ENCODE measurements at places on chromosomes 6 and 20. TPM values are rescaled to one million over a fixed set of nuclear protein-coding genes. Genes with fewer than 3 reads are reported as not detected.
A peak's percentile ranks its signal among the peaks of the same experiment; 100 is the strongest.

Gene BLTP3A
- total RNA-seq = 12.6 TPM

DNA sequence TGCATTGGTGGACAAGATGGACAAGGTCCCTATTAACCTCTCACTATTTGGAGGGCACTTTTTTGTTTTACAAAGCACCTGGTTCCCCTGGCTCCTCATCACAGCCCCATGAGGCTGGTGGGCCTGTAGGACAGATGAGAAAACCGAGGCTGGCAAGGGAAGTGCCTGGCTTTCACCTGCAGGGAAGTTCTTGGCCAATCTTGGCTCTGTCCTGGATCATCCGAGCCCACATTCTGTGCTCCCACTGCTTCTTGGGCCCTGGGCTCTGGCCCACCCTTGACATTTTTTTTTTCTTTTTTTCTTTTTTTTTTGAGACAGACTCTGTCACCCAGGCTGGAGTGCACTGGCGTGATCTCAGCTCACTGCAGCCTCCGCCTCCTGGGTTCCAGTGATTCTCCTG is 14.7 kb downstream of the SLC13A3 start:
- DNase-seq = no peak
- H3K27ac ChIP-seq = no peak overlapping the region
- no peak overlapping the region for H3K4me3 ChIP-seq
- H3K36me3 ChIP-seq = no peaks in the 10 kb centered on the region
- H3K27me3 ChIP-seq = peaks cover 42% of the 10 kb centered on the region

Gene MUC22
- not detected for total RNA-seq

DNA sequence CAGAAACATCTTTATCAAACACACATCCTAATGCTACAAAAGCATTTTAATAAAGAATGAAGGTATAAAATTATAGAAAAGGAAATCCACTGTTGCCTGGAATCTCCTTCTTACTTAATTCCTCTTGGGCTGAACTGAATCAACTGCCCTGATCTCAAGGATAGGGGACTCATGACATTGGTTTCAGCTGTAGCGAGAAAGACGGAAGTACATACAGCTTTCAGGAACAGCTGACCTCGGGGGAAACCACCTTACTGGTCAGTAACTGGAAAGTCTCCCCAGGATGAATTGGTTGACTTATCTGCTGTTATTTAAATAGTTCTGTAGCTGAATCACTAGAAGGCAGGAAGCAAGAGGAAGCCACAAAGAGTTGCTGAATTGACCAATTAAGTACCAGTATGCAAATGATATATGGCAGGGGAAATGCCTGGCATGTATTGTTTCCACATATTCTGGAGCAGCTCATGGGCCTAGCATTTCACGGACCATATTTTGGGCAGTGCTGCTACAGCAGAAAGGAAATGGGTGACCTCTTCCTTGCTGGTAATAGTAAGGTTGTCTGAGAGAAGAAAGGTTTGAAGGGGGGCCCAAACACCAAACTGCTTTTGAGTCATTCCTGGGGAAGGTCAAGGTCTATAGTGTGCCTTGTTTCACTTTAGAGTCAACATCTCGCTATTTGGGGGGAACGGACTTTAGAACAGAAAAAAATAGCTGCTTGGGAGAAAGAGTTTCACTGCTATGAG is 43.7 kb upstream of the MAP7 start:
- peaks cover 77% of the 10 kb centered on the region for H3K36me3 ChIP-seq
- no peak for DNase-seq
- H3K4me1 ChIP-seq = peaks cover 29% of the 10 kb centered on the region
- peak overlapping the region; percentile 81 for H3K27ac ChIP-seq
- H3K4me3 ChIP-seq = peak overlapping the region; percentile 61

DNA sequence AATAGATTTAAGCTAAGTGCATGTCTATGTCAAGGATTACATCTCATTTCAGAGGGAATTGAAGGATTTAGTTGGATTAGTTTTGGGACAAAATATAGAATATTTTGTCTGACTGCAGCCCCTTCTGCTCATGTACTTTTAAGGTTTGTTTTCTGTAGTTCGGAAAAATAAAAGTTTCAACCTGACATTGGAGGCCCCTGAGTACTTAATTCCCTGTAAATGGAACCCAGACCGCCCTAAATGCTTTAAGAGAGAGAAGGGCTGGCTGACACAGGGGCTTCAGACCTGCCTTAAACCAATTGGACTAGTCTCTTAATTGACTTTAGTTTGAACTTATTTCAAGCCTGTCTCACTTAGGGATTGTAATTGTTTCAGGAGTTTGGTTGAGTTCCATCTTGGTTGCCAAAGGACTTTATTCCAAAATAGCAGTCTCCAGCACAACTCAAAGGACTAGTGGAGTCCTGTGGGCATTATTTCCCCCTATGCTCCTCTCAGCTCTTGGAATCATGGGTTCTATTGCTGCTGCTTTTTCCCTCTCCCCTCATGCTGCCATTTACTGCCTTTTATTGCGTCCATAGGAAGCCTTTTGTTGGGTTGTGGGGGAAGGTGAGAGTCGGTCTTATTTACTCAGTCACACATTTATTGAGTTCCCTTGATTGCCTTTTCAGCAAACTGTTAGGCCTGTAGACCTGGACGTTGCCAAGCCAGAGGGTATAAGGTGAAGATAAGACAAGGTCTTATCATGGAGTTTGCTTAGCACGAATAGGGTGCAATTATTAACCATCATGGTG is 14.5 kb downstream of the BRD2 start:
- H3K4me1 ChIP-seq = peaks cover 36% of the 10 kb centered on the region
- DNase-seq = no peak
- no peaks in the 10 kb centered on the region for H3K27me3 ChIP-seq
- peak overlapping the region; percentile 46 for H3K27ac ChIP-seq
- H3K36me3 ChIP-seq = peaks cover 51% of the 10 kb centered on the region
- no peak overlapping the region for H3K4me3 ChIP-seq

DNA sequence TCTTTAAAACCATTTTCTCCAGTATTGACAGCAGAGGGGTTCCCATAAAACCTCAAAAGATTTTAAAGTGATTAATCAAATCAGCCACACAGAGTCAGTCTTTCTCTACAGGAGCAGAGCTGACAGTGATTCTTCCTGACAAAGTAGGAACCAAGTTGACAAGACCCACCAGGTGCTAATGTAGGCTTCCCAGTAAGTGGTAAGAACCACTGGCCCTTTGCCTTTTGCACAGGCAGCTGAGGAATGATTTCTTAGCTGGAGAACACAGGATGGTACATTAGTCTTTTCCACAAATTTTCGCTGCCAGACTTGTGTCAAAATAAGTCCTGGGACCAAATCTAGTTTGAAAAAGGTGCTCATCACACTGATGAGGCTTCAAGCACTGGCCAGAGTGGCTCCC is 95.8 kb downstream of the ARMC2 start:
- DNase-seq = no peak
- H3K27ac ChIP-seq = no peak overlapping the region
- H3K4me1 ChIP-seq = peaks cover 37% of the 10 kb centered on the region
- no peak overlapping the region for H3K4me3 ChIP-seq
- no peaks in the 10 kb centered on the region for H3K27me3 ChIP-seq
- no peaks in the 10 kb centered on the region for H3K36me3 ChIP-seq

Gene GPX5
- total RNA-seq = not detected

- no peaks in the 10 kb centered on the region for H3K27me3 ChIP-seq
- H3K27ac ChIP-seq = peak overlapping the region; percentile 30
- H3K4me3 ChIP-seq = no peak overlapping the region
These were observed 34.6 kb upstream of the MAPK13 start for GRCh38 chr6:36095497-36096391.

DNA sequence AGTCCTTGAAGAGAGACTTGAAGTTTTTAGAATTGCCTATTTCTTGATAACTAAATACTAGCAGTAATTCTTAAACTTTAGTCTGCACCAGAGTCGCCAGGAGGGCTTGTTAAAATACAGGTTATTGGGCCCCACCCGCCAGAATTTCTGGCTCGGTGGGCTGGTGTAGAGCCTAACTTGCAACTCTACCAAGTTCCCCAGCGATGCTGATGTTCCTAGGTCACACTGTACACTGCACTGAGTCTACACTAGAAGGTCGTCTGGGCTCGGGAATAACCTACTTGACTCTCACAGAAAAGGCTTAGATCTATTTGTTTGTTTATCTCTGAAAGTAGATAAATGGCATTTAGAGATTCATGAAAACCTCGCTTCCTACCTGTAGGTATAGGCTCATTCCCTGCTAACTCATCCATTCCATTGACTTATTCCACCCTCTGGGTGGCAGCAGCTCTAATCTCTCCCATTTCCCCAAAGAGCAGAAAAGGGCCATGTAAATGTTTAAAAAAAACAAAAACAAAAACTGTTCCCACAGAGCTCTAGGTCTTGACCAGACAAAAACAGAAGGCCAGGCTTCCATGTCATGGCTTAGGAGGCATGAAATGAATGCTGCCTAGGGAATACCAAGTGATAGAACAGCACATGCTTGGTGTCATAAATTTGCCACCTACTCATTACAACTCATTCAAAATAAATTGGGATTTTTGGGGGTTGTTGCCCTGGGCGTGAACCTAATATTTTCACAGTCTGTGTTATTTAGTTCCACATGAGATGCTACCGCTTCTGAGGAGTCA is 292.1 kb downstream of the ADGB start:
- no peaks in the 10 kb centered on the region for H3K4me1 ChIP-seq
- DNase-seq = no peak
- H3K36me3 ChIP-seq = no peaks in the 10 kb centered on the region
- H3K27me3 ChIP-seq = peaks cover 7% of the 10 kb centered on the region
- no peak overlapping the region for H3K4me3 ChIP-seq

Gene FRK
- total RNA-seq = 0.37 TPM

GRCh38 chr6:15929685-15930084 is 199.2 kb upstream of the MYLIP start:
- no peaks in the 10 kb centered on the region for H3K4me1 ChIP-seq
- H3K27me3 ChIP-seq = no peaks in the 10 kb centered on the region
- DNase-seq = no peak

DNA sequence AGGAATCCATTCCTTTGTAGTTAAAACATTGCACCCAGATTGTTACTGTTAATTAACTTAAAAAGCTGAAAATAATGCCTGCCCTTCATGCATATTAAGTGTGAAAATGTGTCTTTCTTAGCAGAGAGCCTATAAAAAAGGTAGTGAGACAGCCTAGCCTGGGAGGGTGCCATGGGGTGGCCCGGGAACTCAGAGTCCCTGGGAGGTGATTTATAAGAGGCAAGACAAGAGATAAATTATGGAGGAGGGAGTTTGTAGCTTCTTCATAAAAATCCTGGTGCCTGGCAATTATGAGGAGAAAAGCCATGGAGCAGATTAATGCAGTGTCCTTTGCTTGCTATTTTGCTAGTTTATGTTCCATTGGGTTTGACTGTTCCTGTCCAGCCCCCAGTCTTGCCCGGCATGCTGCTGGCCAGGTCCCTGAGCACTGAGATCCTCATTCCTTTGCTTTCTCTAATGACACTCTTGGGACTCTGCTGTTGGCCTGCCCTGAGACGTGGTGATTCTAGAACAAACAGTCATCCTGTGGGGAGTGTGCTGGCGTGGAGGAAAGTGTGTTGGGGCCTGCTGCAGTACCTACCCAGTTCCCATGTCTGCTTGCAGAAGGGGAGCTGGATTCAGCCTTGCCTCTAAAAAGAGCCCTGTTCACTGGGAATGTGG is 4.2 kb downstream of the MLN start:
- H3K36me3 ChIP-seq = no peaks in the 10 kb centered on the region
- DNase-seq = no peak
- H3K27ac ChIP-seq = no peak overlapping the region
- H3K4me1 ChIP-seq = no peaks in the 10 kb centered on the region
- no peak overlapping the region for H3K4me3 ChIP-seq

Gene MEP1A
- total RNA-seq = not detected

GRCh38 chr20:36183155-36183944 is 28.8 kb downstream of the EPB41L1 start:
- H3K27ac ChIP-seq = no peak overlapping the region
- H3K36me3 ChIP-seq = no peaks in the 10 kb centered on the region
- H3K4me1 ChIP-seq = no peaks in the 10 kb centered on the region
- no peak for DNase-seq
- no peaks in the 10 kb centered on the region for H3K27me3 ChIP-seq
- no peak overlapping the region for H3K4me3 ChIP-seq

DNA sequence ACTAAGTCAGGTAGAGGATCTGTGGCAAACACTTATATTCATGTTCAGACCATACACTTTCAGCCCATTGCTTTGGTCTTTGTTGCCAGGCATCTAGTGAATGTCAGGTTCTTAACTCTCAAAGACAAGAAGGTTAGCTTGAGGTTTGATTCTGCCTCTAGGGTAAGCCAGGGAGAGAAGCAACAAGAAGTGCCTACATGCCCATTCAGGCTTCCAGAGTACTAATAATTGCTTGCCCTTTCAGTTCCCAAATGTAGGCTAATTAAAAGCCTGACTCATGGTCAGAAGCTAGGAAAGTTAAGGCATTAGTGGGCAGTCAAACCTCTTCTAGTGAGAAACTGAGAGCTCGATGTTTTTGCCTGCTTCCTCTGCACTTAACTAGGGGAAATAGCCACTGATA is 492.4 kb downstream of the PKHD1 start:
- H3K27me3 ChIP-seq = no peaks in the 10 kb centered on the region
- no peaks in the 10 kb centered on the region for H3K4me1 ChIP-seq
- H3K36me3 ChIP-seq = no peaks in the 10 kb centered on the region
- H3K4me3 ChIP-seq = no peak overlapping the region
- no peak overlapping the region for H3K27ac ChIP-seq

Gene EYA4
- 0.40 TPM for total RNA-seq

GRCh38 chr6:388202-388903 is 3.2 kb upstream of the IRF4 start:
- peaks cover 27% of the 10 kb centered on the region for H3K4me1 ChIP-seq
- H3K4me3 ChIP-seq = no peak overlapping the region
- peaks cover 13% of the 10 kb centered on the region for H3K36me3 ChIP-seq
- DNase-seq = no peak
- peak overlapping the region; percentile 25 for H3K27ac ChIP-seq

DNA sequence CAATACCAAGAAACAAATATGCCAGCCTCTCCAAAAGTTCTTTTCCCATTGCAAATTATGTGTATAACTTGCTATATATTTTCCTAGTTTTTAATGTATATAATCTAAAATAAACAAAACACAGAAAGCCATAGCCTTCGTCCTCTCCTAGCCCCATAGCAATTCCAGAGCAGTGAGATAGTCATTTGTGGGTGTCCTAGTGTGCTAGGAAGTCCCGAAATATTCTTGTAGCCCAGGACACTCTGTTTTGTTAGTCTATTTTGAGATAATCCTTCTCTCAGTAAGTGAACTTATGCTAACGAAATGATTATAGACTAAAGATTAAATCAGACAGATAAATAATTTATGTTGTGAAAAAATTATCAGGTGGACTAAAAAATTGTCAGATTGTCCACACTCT is 90.7 kb downstream of the AIG1 start:
- DNase-seq = no peak
- H3K27me3 ChIP-seq = no peaks in the 10 kb centered on the region
- H3K36me3 ChIP-seq = no peaks in the 10 kb centered on the region
- H3K4me3 ChIP-seq = no peak overlapping the region

DNA sequence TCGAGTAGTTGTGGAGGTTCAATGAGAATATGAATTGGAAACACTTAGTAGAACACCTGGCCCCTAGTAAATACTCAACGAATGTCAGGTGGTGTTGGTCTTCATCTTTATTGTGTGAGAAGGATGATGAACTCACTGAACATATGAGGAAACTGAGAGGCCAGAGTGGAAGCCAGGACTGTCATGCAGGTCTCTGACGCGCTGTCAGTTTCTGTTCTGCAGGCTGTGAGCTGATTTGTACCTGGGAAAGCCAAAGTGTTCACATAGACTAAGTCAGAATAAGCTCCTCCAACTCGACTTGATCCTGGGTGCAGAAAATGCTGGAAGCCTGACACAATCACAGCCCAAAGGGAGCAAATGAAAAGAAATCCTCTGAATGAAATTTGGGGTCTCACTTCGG is 222.2 kb downstream of the LY86 start:
- H3K27ac ChIP-seq = peak overlapping the region; percentile 15
- no peaks in the 10 kb centered on the region for H3K27me3 ChIP-seq
- no peaks in the 10 kb centered on the region for H3K36me3 ChIP-seq

- no peaks in the 10 kb centered on the region for H3K27me3 ChIP-seq
- no peaks in the 10 kb centered on the region for H3K4me1 ChIP-seq
- H3K4me3 ChIP-seq = no peak overlapping the region
- DNase-seq = no peak
These were observed 225.5 kb downstream of the TAF4 start for GRCh38 chr20:61839912-61840778.

Gene SLC26A8
- not detected for total RNA-seq

Gene POU5F1
- 2.3 TPM for total RNA-seq
